Left renal pelvis (tissue), 4 donors: ENCODE measurements at places on chromosomes 2 and 18. TPM values are rescaled to one million over a fixed set of nuclear protein-coding genes. Genes with fewer than 3 reads are reported as not detected.

DNA sequence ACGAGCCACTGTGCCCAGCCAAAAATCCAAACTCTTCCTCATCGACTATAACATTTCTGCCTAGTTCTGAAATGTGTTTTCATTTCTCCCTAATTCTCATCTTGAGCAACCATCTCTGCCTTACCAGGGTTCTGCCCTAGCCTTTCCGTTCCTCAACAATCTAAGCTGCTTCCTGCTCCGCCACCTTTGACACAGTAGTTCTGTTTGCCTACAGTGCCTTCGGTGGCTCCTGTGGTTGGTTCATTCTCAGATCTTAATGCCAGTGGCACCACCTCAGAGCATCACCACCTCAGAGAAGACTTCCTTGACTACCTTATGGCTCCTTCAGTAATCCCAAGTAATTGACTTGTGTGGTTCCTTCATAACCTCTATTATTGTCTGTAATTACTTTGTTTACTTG is 3.8 kb downstream of the SOCS6 start:
- no peak for DNase-seq

GRCh38 chr18:39843546-39843945 is 2111.5 kb upstream of the PIK3C3 start:
- no peak for DNase-seq

DNA sequence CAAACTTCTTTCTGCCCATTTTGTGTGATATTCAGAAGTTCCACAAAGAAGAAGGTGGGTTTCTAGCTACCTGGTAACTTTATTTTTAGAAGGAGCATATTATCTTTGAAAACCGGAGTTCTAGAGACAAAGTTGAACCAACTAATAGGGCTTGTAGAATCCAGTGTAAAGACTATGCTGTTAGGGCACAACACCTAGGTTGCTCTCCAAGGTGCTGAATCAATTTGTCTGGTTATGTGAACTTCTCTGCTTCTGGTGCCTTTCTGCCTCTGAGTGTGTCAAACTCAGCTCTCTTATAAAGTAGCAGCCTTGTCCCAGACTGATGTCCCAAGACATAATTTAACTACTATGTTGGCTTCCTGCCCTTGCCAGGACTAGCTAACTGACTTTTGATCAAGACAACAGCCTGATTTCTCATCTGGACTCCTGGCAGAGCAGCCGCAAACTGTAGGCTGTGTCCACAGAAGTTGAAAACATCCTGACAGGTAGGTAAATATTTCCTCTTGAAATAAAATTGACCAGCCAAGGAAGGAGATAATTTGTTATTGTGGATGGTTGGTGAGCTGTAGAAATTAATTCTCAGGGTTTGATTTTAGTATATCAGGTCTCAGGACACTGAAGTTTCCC is 119.4 kb downstream of the CYRIA start:
- DNase-seq: peak; percentile 72

- no peak for DNase-seq
These were observed 154.4 kb downstream of the CCDC85A start for GRCh38 chr2:56338232-56338631.

DNA sequence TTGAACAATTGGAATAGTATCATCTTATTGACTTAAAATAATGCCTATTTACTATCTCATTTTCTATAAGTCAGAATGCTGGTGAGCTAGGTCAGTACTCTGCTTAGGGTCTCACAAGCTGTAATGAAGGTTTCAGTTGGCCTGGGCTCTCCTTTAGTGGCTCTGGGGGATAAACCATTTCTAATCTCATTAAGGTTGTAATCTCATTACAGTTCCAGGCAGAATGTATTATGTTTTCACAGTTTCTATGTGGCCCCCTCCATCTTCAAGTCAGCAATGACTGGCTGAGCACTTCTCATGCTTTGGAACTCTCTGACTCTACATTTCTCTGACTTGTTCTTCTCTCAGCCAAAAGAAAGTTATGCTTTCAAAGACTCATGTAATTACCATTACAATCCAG is 163.1 kb downstream of the CCDC178 start:
- no peak for DNase-seq

- DNase-seq: no peak
These were observed 18.2 kb upstream of the SOX11 start for GRCh38 chr2:5674026-5674340.

DNA sequence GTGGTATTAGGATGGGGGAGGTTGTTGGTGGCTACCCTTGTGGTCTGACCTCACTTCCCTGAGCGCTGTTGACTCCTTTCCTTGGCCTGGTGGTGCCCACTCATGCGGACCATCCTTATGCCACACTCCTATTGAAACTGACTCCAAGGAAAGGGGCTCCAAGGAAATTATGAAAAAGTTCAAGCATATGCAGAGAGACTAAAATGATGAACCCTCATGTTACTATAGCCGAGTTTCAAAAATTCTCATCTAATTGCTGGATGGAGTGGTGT is 96.2 kb upstream of the STPG4 start:
- DNase-seq: no peak

- DNase-seq: no peak
These were observed 483.9 kb upstream of the TRIB2 start for GRCh38 chr2:12232876-12233275.

Gene IL1F10
- polyA plus RNA-seq: not detected

Gene EMILIN1
- polyA plus RNA-seq: 67.1 TPM
